ENCODE measurements at places on chromosomes 11 and 22.

GRCh38 chr11:66221012-66221411 is 47.4 kb upstream of the RAB1B start:
- no peak for DNase-seq

- no peak for DNase-seq
Observed at GRCh38 chr11:95524314-95525036, 265.1 kb downstream of the FAM76B start.

- DNase-seq: no peak
Observed at GRCh38 chr11:115155978-115156377, 348.2 kb downstream of the CADM1 start.

GRCh38 chr11:86676533-86677154 is 4.2 kb upstream of the ME3 start:
- no peak for DNase-seq

DNA sequence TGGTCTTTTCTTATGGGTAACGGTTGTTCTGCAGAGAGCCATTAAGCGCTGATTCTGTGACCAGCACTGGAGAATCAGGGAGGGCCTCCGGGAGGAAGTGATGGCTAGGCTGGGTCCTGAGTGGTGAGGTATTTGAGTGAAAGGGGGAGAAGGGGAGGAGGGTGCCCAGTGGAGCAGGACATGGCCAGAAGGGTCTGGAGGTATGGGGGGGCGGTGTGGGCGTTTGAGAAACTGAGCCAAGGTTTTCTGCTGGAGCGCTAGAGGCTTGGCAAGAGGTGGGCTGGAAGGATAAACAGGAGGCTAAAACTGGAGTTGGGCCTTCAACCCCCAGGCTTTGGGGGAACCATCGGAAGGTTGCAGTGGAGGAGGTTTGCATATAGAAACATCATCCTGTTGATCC is 72.5 kb downstream of the FBLN1 start:
- no peak for DNase-seq

- DNase-seq: no peak
Observed at GRCh38 chr22:39136317-39136716, 16.2 kb downstream of the CBX7 start.

DNA sequence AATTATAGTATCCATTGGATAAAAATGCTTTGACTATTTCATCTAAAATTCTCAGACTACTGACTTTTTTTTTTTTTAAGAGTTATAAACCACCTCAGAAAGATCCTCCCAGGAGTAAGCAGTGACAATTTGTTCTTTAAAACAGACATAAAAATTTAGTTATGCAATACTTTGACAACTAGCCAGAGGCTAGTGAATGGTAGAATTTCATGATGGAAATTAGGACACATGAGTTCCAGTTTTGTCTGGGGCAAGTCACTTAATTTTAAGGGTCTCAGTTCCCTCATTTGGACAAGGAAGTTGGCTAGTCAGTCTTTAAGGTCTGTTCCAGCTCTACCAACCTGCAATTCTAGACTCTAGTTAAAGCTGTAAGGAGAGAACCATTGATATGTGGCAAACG is 2.9 kb downstream of the IL18 start:
- no peak for DNase-seq

DNA sequence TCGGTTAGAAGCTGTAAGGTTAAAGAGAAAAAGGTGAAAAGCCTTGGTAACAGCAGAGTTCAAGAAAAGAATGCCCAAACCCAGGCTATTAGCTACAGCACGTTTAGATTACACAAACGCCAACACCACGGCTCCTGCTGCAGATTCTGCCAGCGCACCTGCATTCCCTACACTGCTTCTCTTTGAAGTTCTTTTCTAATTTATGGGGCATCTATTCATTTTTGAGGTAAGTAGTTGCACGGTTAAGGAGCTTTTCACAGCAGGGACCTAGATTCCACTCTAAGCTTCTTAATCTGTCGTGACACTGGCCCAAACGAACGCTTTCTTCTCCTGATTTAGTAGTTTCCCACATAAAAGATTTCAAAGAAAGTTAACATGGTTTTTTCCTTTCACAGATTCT is 38.0 kb upstream of the CHKA start:
- DNase-seq: no peak

DNA sequence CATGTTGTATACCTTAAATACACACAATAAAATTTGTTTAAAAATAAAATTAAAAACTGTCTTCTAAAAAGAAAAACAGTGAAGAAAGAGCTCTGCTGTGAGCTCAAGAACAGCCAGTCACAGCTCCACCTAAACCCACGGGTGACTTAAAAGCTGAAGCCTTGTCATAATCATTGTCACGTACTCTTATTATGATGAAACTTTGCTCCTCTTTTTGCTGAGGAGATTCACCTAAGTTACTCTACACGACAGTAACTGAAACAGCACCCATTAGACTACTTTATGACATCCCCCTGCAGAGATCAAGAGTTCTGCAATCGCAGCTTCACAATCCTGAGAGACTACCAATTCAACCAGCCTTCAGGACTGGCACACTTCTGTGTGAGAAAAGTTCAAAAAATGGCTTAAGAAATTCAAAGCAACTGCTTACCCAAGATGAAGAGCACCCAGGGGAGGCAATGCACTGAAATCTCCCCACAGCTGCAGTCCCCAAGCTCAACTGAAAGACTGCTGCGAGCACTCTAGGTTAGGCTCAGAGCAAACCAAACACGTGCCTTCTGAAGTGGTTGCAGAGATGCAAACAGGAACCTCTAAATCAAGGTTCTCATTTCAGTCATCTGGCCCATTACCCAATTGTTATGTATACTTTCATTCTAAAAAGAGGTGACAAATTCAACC is at the start of gene JAML:
JAML (minus strand) TSS at position 501 of the 678 bp plus-strand sequence. CDS start 10,145 bp downstream, outside the sequence.
- DNase-seq: no peak

- DNase-seq: no peak
Observed at GRCh38 chr22:49515475-49515874, 312.2 kb downstream of the BRD1 start.

- DNase-seq: no peak
Observed at GRCh38 chr11:33716243-33716642, 15.6 kb upstream of the C11orf91 start.

DNA sequence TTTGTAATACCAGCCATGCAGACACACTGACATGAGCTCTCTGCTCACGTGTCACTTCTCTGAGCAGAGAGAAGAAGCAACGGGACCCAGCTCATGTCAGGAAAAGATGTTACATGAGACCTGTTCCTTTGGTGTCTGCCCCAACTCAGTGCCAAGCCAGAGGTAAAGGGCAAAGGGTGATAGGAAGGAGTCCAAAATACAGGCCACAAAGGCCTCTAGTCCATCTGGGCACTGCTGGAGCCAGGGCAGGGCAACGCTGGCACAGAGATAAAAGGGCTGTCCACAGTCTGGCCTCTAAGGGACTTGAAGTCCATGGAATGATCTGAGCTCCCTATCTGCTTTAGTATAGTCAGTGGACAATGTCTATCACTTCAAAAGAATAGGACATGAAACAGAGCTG is 79.3 kb downstream of the SLC1A2 start:
- DNase-seq: no peak

DNA sequence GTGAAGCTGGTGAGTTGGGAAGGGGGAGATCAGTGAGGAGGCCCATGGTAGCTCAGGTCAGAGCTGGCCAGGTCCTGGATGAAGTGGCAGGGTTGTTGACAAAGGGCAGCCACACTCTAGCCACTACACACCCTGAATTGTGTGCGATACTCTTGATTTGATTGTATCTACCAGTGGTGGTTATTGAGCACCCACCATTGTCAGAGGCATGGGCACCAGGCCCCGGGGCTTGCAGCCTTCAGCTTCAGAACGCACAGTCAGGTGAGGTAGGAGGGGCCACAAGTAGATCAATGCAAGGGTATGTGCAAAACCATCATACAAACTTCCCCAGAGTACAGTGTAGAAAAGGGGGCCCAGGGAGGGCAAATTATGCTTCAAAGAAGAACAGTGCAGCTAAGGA is 38.1 kb downstream of the MICAL2 start:
- DNase-seq: no peak

DNA sequence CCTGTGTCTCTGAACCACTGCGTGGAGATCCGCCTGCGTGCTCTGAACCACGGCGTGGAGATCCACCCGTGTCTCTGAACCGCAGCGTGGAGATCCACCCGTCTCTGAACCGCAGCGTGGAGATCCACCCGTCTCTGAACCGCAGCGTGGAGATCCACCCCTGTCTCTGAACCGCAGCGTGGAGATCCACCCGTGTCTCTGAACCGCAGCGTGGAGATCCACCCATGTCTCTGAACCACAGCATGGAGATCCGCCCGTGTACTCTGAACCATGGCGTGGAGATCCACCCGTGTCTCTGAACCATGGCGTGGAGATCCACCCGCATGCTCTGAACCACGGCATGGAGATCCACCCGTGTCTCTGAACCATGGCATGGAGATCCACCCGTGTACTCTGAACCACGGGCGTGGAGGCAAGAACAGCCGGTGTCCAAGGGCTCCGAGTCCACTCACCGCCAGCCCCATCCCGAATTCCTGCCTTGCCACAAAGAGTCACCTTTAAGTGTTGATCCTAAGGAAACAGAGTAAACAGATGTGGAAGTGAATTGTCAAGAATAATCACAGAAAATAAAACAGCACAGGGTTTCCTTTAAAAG is 659.4 kb downstream of the BRD1 start:
- no peak for DNase-seq

DNA sequence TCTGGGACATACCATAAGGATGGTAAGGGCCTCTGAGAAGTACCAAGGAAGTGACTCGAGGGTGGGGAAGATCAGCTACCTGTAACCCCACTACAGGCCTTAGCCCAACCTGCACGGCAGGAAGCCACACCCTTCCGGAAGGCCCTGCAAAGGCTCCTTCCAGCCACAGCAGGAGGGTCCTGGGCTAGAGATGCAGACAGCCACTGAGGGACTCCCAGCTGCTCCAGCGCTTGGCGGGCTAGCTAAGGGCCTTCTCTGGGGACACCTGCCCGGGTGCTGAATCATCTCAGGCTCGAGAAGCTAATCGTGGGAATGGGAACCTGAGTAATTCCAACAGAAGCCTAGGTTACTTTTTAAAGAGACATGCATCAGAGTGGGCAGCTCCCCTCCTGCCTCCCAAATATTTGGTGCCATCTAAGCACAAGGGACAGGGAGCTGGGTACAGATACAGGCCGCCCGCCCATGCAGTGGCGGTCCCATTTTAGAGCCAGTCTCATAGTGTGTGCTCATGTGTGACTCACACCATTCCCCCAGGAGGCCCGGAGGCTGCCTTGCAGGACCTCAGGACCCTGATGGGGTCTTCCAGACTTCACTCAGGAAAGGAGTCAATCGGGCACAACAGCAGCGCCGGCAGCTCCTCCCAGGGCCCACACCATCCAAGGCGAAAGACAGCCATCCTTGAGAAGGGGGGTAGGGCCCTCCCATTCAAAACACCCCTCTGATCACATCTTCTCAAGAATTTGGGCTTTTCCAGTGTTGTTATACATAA is 8.0 kb downstream of the MYH9 start:
- DNase-seq: peak; percentile 59

GRCh38 chr11:69116671-69117070 is 39.1 kb upstream of the SMIM38 start:
- DNase-seq: no peak

- no peak for DNase-seq
Observed at GRCh38 chr11:14110629-14111028, 148.1 kb downstream of the SPON1 start.

GRCh38 chr11:73281201-73281741 is 9.1 kb downstream of the P2RY6 start:
- DNase-seq: no peak

DNA sequence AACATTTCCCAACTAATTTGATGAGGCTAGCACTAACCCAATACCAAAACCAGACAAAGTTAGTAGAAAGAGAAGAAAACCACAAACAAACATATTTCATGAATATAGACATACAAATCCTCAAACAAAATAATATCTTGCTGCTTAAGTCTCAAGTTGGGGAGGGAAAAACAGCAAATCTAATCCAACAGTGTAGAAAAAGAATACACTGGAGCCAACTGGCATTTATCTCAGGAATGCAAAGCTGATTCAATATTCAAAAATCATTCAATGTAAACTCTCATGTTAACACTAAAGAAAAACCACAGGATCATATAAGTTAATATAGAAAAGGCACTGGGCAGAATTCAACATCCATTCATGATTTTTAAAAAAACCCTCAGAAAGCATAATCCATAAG is 18.2 kb downstream of the GNB1L start:
- no peak for DNase-seq

DNA sequence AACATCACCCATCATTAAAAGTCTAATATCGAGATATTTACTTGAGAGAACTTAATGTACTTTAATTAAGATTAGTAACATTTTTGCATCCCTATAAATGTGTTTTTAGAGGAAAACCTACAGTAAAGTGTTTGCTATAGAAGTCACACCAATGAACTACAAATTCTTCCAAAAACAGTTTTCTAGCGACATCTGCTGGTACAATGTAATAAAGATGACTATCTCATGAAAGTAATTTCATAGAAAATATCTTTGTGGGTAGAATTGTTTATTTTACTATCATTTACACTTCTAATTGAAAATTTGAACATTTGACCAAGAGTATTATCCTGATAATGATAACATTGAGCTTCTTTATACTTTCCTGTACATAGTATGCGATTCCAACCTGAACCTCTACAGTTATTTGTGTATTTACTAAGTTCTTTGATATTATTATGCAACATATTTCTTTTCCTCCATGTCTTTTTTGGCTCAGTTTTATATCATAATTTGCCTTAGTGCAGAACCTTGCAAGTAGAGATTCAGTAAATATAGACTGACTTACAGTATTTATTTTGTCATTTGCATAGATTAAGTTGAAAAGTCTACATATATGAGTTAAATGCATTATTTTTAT is 252.7 kb downstream of the TMEM135 start:
- peak; percentile 64 for DNase-seq

- no peak for DNase-seq
Observed at GRCh38 chr22:17097062-17097461, 12.3 kb downstream of the IL17RA start.

DNA sequence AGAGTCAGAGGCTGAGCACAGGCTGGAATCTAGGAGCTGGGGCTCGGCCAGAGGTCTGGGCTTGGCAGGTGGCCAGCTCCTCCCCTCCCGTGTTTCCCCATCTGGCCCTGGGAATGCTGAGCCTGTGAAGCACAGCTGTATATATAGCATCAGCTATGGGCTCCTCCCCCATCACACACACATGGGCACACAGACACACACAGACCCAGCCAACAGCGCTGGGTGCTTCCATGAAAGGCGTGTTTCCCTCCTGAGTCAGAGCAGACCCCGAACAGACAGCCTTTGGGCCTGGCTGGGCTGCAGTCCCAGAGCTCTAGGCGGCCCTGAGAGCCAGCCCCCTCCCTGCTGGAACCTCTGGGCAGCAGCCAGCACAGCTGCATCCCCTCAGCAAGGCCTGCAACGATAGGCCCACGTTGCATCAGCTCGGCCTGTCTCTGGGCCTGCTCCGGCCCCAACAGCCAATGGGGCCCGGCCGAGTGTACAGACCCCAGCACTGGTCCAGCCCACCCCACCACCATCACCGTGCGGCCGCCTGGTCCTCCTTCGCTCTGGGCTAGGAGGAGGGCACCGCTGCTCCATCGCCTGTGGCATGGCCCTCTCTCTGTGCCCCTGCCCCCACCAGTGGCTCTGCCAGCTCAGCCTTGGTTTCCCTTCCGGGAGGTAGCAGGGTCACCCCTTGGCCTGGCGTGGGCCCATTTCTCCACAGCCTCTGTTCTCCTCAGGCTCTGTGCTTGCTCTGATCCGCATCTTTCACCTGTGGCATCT is 7.6 kb upstream of the SERPINH1 start:
- DNase-seq: peak; percentile 100

Data from IMR-90 (cell line).